ENCODE measurements at places on chromosomes 2 and 18.

DNA sequence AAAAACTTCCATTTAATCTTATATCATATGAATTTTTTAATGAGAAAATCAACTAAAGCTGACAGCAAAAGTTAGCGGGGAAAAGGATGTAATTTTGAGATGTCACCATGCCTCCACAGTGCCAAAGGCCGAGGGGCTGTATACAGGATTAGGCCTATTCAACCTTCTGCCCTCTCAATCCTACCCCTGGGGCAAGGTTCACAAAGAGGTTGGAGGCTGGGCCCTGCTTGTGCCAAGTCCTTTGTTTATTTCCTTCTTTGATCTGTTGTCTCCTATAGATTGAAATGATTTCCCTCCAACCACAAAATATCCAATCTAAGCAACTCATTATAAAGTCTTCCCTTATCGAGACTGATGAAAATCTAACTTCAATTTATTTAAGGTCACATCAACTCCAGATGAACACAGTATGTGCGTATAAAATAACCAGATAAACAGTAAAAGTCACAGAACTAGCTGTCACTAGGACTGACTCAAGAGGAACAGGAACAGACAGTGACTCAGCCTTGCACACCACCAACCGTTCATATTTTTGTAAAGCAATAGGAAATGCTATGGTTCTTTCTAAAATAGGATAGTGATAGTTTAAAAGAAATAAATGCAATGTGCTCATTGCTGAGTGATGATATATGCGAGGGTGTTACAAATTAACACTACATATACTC is 95.8 kb downstream of the SLC25A12 start:
- DNase-seq = no peak

GRCh38 chr2:72325592-72326422 is 178.1 kb upstream of the CYP26B1 start:
- no peak for DNase-seq

GRCh38 chr2:63768051-63768450 is 73.6 kb upstream of the UGP2 start:
- no peak for DNase-seq

DNA sequence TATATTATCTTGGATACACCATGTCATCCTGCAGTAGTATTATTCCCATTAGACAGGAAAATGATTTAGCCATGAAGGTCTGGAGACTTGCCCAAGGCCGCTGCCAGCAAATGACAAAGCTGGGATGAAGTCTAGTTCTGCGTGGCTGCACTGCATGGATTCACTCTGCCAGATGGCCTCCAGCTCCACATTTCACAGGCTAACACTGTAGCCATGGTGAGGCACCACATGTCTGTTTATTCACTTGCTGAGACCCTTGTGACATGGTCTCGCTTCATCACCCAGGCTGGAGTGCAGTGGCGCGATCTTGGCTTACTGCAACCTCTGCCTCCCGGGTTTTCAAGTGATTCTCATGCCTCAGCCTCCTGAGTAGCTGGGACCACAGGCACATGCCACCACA is 31.5 kb upstream of the SCG2 start:
- DNase-seq = no peak

- no peak for DNase-seq
Measured at GRCh38 chr2:67142741-67143140, 254.4 kb upstream of the ETAA1 start.

DNA sequence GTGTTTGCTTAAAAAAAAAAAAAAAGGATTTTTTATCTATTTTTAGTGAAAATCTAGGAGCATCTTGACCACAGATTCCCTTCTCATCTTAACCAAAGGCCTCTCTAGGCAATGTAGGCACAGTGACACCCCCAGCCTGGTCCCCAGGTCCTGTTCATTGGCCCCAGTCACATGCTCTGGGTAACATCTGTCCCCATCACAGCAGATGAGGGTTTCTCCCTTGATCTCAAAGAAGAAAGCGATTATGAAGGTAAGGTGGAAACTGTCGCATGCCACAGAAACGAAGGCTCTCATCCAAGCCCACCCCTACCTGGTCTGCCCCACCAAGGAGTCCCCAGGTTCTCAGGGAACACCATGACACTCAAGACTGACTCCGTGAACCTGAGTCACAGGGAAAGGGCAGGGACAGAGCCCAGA is 4.7 kb downstream of the HS6ST1 start:
- no peak for DNase-seq

- no peak for DNase-seq
Measured at GRCh38 chr2:210072922-210073509, 70.6 kb downstream of the RPE start.

- DNase-seq = no peak
Measured at GRCh38 chr2:29589440-29590103, 331.8 kb downstream of the ALK start.

GRCh38 chr2:152240559-152241231 is 65.1 kb upstream of the STAM2 start:
- DNase-seq = no peak

GRCh38 chr2:219496247-219496824 is 2.4 kb upstream of the GMPPA start:
- no peak for DNase-seq

DNA sequence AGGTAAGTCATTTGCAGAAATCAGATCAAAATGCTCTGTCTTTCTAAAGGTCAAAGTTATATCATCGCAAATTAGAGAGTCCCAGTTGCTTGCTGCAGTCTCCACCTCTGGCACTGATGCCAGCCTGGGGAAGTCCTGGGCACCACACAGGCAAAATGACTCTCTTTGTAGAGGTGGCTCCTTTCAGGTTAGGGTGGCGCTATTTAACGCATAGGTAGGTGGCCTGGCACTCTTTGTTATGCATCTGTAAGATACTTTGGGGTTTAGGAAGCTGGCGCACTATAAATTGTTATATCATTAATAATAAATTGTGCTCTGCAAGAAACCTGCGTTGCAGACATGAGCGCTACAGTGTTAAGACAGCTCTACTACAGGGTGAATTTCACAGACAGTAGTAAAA is 268.5 kb downstream of the ICOS start:
- DNase-seq = no peak

- DNase-seq = no peak
Measured at GRCh38 chr2:19409046-19409445, 50.6 kb upstream of the OSR1 start.

DNA sequence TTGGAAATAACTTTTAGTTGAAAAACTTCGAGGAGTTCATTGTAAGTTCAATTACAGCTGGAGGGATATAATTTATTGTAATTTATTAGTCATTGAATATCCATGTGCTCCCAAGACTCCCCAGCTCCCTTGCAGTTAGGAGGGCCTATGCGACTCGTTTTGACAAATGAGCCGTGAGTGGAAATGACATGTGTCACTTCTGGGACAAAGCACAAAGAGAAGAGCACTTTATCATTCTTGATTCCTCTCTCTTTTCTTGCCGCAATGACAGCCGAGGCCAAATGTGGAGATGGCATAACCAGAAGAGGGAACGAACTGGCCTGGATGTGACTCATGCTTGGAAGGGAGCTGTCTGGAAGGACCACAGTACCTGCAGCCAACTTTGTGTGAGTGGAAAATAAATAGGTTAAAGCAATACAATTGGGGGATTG is 44.2 kb upstream of the ITSN2 start:
- DNase-seq = no peak

DNA sequence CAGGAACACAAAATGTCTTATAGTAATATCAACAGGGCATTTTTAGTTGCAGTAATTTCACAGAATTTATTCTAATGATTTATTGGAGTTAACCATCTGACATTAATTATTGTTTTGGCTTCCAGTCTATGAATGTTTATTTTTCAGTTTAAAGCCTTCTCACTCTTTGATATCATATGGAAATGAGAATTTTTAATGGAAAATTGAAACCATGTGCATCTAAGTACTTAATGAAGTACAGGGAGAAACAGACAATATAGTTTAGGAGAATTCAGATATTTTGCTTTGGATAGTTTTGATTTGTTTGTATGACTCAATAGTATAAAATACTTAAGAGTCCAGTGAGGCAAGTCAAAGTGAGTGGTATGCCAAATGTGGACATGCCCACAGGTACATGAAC is 126.1 kb downstream of the OLA1 start:
- DNase-seq = no peak

- DNase-seq = no peak
Measured at GRCh38 chr2:213834331-213834730, 550.1 kb downstream of the SPAG16 start.

Measured in cortex of kidney (tissue), 1 donor.